Activated CD8-positive, alpha-beta memory T cell treated with anti-CD3 and anti-CD28 coated beads, Interleukin-2, amount 10 ng/mL, durations not matched to agents 7 days and 5 days (primary cell): ENCODE measurements at places on chromosomes 4 and X. TPM values are rescaled to one million over a fixed set of nuclear protein-coding genes. Genes with fewer than 3 reads are reported as not detected.

- no peaks in the 10 kb centered on the region for H3K36me3 ChIP-seq
- no peaks in the 10 kb centered on the region for H3K4me1 ChIP-seq
- H3K27ac ChIP-seq: no peak overlapping the region
- no peaks in the 10 kb centered on the region for H3K27me3 ChIP-seq
- H3K4me3 ChIP-seq: no peak overlapping the region
Measured at GRCh38 chr4:97950836-97951235, 192.4 kb downstream of the STPG2 start.

Gene RHOXF2B
- not detected for total RNA-seq

Gene CPE
- total RNA-seq: not detected

DNA sequence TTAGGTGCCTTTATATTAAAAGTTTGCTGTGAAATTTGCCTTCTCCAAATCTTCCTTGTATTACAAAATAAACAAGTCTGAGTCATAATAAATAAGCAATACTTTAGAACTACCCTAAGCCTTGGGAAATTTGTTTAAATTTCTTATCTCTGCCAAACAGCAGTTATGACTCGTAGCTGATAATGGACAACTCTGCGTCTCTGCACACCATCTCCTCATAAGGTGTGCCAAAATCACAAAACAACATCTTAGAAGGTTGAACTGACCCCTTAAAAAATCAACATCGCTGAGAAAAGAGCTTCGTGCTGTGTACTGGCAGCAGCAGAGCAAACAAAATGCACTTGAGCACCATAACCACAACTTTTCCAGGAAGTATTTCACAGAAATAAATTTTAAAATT lies 22.0 kb downstream of the OR13H1 start:
- H3K4me1 ChIP-seq: no peaks in the 10 kb centered on the region
- H3K4me3 ChIP-seq: no peak overlapping the region
- H3K36me3 ChIP-seq: no peaks in the 10 kb centered on the region

Gene PGAM4
- total RNA-seq: not detected

GRCh38 chrX:31658360-31658759 lies 586.5 kb upstream of the FTHL17 start:
- no peaks in the 10 kb centered on the region for H3K36me3 ChIP-seq
- no peak for DNase-seq
- no peaks in the 10 kb centered on the region for H3K4me1 ChIP-seq
- H3K4me3 ChIP-seq: no peak overlapping the region
- no peak overlapping the region for H3K27ac ChIP-seq

- H3K27me3 ChIP-seq: no peaks in the 10 kb centered on the region
- H3K36me3 ChIP-seq: no peaks in the 10 kb centered on the region
- H3K4me1 ChIP-seq: no peaks in the 10 kb centered on the region
- no peak overlapping the region for H3K4me3 ChIP-seq
- no peak for DNase-seq
Measured at GRCh38 chr4:154985673-154986072, 204.6 kb downstream of the RBM46 start.

Gene ZAR1
- total RNA-seq: not detected

- H3K27ac ChIP-seq: peak overlapping the region; percentile 99
- DNase-seq: peak; percentile 62
- peaks cover 62% of the 10 kb centered on the region for H3K4me1 ChIP-seq
- peak overlapping the region; percentile 98 for H3K4me3 ChIP-seq
- no peaks in the 10 kb centered on the region for H3K27me3 ChIP-seq
Measured at GRCh38 chr4:40193016-40193571, 3.7 kb upstream of the RHOH start.

Gene NDUFC1
- 32.2 TPM for total RNA-seq

DNA sequence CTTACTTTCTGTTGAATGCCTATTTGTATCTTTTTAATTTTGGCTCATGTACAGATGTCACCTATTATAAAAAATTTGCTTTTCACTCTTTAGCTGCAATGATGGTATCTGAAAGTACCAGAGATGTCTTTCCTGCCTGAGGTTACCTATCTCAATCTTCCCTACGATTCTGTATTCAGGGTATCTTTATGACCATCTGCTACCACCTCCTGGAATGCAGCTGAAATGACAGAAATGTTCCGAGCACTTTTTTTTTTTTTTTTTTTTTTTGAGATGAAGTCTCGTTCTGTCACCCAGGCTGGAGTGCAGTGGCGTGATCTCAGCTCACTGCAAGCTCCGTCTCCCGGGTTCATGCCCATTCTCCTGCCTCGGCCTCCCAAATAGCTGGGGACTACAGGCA lies 136.4 kb downstream of the REPS2 start:
- H3K4me3 ChIP-seq: no peak overlapping the region
- no peak overlapping the region for H3K27ac ChIP-seq
- no peaks in the 10 kb centered on the region for H3K36me3 ChIP-seq
- H3K27me3 ChIP-seq: peaks cover 11% of the 10 kb centered on the region
- no peak for DNase-seq

GRCh38 chr4:156556336-156556735 lies 415.3 kb downstream of the PDGFC start:
- H3K4me1 ChIP-seq: no peaks in the 10 kb centered on the region
- no peak overlapping the region for H3K4me3 ChIP-seq
- no peak for DNase-seq
- H3K27me3 ChIP-seq: no peaks in the 10 kb centered on the region
- H3K36me3 ChIP-seq: no peaks in the 10 kb centered on the region
- H3K27ac ChIP-seq: no peak overlapping the region

- peak overlapping the region; percentile 2 for H3K27ac ChIP-seq
- H3K27me3 ChIP-seq: no peaks in the 10 kb centered on the region
- no peaks in the 10 kb centered on the region for H3K36me3 ChIP-seq
- DNase-seq: peak; percentile 74
- no peak overlapping the region for H3K4me3 ChIP-seq
Measured at GRCh38 chr4:10015140-10015753, 6.0 kb downstream of the SLC2A9 start.

DNA sequence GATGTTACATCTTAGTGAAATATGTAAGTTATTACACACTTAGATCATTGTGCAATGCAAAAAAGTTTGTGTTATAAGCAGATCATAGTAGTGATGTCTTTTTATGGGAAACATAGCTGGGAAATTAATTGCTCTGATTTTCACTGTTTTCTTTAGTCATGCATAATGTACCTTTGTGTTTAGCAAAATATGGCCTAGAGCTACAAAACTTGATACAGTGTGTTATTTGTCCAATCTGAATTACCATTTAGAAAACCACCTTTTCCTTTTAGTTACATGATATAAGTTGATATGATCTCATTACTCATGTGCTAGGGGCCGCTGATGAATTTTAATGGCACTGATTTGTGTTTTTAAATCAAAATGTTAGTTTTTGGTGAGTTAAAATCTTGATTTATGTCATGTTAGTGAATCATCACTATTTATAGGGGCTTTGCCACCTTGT lies 2.0 kb downstream of the BMPR1B start:
- no peak overlapping the region for H3K27ac ChIP-seq
- peaks cover 7% of the 10 kb centered on the region for H3K4me1 ChIP-seq
- H3K4me3 ChIP-seq: no peak overlapping the region
- H3K27me3 ChIP-seq: peaks cover 68% of the 10 kb centered on the region
- DNase-seq: no peak
- H3K36me3 ChIP-seq: no peaks in the 10 kb centered on the region

Gene NEXMIF
- 0.05 TPM for total RNA-seq

DNA sequence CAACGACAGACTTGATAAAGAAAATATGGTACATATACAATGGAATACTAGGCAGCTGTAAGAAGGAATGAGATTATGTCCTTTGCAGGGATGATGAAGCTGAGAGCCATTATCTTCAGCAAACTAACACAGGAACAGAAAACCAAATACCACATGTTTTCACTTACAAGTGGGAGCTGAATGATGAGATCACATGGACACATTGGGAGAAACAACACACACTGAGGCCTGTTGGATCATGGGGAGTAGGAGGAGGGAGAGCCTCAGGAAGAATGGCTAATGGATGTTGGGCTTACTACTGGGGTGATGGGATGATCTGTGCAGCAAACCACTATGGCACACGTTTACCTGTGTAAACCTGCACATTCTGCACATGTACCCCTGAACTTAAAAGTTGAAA lies 209.7 kb downstream of the SPRY1 start:
- peak overlapping the region; percentile 93 for H3K27ac ChIP-seq
- no peaks in the 10 kb centered on the region for H3K27me3 ChIP-seq
- peaks cover 19% of the 10 kb centered on the region for H3K36me3 ChIP-seq
- peaks cover 57% of the 10 kb centered on the region for H3K4me1 ChIP-seq
- DNase-seq: no peak

- peak overlapping the region; percentile 35 for H3K27ac ChIP-seq
- peaks cover 44% of the 10 kb centered on the region for H3K4me1 ChIP-seq
- no peaks in the 10 kb centered on the region for H3K36me3 ChIP-seq
Measured at GRCh38 chrX:53262189-53262917, 19.0 kb downstream of the IQSEC2 start.

Gene CLGN
- 0.15 TPM for total RNA-seq

GRCh38 chr4:184403384-184403781 lies 71.0 kb downstream of the IRF2 start:
- H3K27ac ChIP-seq: no peak overlapping the region
- no peaks in the 10 kb centered on the region for H3K27me3 ChIP-seq
- H3K4me1 ChIP-seq: peaks cover 27% of the 10 kb centered on the region
- H3K4me3 ChIP-seq: no peak overlapping the region
- H3K36me3 ChIP-seq: peaks cover 84% of the 10 kb centered on the region

Gene MSANTD1
- total RNA-seq: 0.73 TPM

Gene SSX2B
- total RNA-seq: not detected

DNA sequence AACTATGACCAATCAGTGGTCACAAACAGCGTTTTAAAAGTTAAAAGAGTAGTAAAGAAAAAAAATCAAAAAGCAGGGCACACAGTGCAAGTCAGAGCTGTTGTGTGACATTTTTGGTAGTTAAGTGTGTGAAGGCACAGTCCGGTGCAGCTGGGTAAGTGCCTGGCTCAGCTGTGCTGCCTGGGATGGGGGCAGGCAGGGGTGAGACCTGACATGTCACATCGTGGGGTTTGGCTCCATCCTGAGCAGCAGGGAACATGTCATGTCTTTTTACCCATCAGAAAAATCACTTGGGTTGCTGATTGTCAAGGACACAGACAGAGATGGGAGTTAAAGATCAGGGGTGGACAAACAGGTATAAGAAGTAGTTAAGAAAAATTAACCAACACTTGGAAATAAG lies 125.1 kb downstream of the NSUN7 start:
- no peak overlapping the region for H3K27ac ChIP-seq
- H3K27me3 ChIP-seq: peaks cover 39% of the 10 kb centered on the region
- no peak for DNase-seq
- H3K4me3 ChIP-seq: no peak overlapping the region

Gene SLC9B2
- 27.4 TPM for total RNA-seq
